ENCODE measurements at places on chromosomes 2 and 18. TPM values are rescaled to one million over a fixed set of nuclear protein-coding genes. Genes with fewer than 3 reads are reported as not detected.

Gene MATN3
- 2.1 TPM for total RNA-seq

Gene IFIH1
- total RNA-seq, result 31.4 TPM

Gene FBXO15
- total RNA-seq, result not detected

Gene CCDC85A
- total RNA-seq, result 13.8 TPM

Gene OXER1
- 5.4 TPM for total RNA-seq

- DNase-seq, result no peak
Observed at GRCh38 chr18:72187956-72188355, 356.2 kb downstream of the CBLN2 start.

DNA sequence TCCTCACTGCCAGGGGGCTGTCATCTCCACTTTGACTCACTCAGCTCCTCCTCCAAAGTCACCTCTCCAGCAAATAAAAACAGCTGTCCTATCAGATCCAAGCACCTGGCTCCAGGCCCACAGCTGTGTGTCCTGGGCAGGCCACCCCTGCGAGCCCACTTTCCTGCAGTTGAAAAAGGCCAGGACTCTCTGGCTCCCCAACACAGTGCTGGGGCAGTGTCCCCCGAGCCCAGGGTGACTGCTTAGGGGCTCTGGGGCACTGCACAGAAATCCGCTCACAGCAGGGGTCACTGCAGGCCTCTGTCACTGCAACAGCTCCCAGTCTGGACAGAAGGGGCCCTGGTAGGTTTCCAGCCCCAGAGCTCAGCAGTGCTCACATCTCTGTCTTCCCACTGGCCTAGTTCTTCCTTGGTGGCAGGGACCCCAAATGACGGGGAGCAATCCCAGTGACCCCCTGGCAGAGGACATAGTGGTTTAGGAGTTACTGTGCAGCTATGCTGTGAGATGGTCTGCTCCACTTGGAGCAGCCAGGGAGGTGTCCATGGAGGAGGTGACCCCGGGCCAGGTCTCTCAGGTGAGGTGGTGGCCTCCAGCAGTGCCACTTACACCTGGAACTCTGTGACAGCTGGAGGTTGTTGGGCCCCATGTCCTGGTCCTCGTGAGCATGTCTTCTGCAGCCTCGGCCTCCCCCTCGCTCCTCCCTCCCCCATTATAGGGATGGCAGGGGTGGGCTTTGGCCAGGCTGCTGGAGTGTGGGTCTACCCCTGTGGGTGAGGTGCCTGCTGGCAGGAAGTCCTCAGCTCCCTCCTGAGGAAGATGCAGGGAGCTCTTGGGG, 35.5 kb downstream of the HS6ST1 start:
- no peak for DNase-seq

DNA sequence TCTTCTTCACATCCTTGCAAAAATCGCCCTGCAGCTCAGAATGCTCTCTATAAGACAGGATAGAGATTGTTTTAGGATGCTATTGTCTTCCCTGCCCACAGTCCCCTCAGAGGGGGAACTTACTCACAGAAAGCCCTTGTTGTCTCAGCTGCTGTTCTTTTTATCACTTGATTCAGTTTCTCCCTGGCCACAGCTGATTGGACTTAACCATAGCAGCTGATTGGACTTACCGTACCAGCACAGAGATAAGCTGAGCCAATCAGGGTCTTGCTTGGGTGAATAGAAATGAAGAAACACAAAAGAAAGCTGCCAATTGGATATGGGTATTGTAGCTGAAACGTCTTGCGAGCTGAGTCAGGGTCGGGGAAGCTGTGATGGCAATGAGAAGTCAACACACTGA, 194.2 kb upstream of the MEX3C start:
- no peak for DNase-seq

DNA sequence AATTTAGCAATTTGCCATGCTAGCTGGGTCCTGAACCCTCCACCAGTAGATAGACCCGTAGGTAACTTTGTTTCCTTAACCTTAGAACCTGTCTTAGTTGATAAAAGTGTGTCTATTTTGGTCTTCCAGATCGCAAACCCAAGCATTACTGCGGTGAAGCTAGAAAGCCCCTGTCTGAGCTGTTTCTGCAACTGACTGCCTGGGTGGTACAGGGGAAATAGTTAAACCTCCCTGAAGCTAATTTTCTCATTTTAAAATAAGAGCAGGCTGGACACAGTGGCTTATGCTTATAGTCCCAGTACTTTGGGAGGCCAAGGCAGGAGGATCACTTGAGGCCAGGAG, 101.7 kb upstream of the MSH2 start:
- DNase-seq, result no peak

DNA sequence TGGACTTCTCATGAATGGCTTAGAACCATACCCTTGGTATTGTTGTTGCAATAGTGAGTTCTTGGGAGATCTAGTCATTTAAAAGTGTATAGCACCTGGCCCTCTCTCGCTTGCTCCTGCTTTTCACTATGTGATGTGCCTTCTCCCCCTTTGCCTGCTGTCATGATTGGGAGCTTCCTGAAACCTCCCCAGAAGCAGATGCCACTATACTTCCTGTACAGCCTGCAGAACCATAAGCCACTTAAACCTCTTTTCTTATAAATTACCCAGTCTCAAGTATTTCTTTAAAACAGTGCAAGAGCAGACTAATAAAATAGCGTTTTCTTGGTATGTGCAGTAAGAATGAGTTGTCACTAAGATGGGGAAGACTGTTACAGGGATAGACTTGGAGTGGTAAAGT, 31.6 kb downstream of the BAZ2B start:
- DNase-seq, result no peak

DNA sequence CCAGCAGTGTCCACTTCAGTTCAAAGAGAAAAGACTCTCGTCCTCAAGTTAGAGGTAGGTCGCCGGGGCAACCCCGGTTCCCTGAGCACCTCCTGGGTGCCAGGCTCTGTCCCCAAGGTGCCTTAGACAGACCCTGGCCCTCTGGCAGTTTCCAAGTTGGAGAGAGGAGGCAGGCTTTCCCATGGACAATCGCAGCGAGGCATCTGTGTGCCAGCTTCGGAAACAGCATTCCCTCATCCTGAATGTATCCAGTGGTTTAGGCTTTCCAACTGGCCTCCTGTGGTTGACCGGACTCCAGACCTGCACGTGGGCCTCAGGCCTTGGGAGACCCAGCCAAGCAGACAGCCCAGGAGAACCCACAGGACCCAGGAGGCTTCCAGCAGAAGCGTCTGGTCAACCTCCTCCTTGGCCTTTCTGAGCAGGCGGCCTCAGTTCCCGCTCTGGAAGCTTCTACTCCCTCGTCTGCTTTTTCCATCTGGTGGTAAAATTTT, 70.3 kb downstream of the KCNF1 start:
- DNase-seq, result no peak

- no peak for DNase-seq
Observed at GRCh38 chr2:46067501-46068305, 229.5 kb upstream of the EPAS1 start.

- DNase-seq, result no peak
Observed at GRCh38 chr2:50951437-50951836, 80.5 kb downstream of the NRXN1 start.

- DNase-seq, result no peak
Observed at GRCh38 chr2:134778372-134778771, 59.6 kb upstream of the TMEM163 start.

DNA sequence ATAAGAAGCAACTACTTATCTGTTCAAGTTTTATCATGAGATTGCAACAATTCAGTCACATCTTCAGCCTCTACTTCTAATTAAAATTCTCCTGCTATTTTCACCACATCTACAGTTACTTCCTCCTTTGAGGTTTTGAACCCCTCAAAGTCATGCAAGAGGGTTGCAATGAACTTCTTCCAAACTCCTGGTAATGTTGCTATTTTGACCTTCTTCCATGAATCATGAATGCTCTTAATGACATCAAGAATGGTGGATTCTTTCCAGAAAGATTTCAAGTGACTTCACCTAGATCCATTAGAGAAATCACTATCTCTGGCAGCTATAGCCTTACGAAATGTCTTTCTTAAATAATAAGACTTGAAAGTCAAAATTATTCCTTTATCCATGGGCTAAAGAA, 1052.8 kb upstream of the NRXN1 start:
- no peak for DNase-seq

GRCh38 chr2:44324971-44325426, 36.3 kb downstream of the PREPL start:
- no peak for DNase-seq

DNA sequence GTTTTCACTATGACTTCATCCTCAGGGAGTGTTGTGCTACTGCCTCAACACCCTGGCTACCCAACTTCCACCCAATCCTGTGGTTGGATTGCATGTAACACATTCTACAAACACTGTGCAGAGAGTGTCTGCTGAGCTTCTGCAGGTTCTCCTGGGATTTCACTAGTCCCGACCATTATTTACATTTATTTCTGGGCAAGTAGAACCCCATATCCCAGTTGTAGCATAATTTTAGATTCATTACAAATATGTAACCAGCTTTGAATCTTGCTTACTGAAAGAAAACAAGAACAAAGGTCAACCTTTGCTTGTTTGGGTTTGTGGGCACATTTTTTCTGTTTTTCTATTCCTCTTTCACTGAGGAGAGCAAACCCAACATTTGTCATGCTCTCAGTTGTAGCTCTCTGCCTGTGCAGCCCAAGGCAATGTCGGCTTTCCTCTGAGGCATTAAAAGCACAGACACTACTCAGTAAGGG, 2036.1 kb upstream of the LRRTM1 start:
- DNase-seq, result no peak

DNA sequence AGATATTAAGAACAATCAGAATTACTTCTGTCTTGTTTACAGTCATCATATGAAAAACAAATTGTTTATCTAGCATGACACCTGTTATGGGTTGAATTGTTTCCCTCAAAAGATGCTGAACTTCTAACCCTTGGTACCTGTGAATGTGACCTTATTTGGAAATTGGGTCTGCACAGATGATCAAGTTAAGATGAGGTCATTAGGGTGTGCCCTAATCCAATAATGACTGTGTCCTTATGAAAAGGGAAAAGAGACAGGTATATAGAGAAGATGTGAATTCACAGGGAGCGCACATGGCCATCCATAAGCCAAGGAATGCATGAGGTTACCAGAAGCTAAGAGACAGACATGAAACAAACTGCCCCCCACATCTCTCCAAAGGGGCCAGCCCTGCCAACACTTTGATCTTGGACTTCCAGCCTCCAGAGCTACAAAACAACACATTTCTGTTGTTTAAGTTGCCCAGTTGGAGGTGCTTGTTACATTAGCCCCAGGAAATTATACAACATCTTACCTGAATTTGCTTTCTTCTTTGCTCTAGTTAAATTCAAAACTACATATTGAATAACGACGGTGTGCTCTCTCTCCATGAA, 2.3 kb upstream of the HPCAL1 start:
- DNase-seq, result no peak
